ENCODE measurements at places on chromosomes 6 and 20.

DNA sequence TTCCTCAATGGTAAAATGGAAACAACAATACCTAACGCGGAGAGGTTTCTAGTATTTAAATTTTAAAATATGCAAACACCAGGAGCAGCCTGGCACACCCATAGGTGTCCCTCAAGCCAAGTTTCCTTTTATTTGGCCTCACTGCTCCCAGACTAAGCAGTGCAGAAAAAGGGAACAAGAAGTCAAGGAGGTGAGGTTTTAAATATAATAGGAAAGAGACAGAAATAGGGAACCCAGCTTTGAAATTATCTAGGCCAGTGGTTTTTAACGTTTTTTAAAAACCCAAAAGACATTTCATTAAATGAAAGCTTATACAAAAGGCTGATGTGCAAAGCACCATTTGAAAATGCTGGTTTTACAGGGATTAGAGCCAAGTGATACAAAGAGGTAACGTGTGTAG, 109.6 kb downstream of the SLC22A3 start:
- no peak for DNase-seq

DNA sequence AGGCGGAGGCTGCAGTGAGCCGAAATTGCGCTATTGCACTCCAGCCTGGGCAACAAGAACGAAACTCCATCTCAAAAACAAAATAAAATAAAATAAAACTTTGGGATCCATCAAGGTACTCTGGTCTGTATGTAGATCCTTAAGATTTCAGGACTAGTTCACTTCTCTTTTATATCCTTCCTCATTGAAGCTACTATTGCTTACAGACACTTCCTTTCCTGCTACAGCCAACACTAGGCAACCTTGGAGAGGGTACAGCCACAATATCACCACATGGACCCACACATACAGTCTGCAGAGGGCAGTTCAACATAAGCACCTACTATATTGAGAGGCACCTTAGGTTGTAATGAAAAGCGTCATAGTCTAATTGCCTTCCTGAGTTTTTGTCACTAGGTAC, 113.3 kb downstream of the ATXN1 start:
- no peak for DNase-seq

DNA sequence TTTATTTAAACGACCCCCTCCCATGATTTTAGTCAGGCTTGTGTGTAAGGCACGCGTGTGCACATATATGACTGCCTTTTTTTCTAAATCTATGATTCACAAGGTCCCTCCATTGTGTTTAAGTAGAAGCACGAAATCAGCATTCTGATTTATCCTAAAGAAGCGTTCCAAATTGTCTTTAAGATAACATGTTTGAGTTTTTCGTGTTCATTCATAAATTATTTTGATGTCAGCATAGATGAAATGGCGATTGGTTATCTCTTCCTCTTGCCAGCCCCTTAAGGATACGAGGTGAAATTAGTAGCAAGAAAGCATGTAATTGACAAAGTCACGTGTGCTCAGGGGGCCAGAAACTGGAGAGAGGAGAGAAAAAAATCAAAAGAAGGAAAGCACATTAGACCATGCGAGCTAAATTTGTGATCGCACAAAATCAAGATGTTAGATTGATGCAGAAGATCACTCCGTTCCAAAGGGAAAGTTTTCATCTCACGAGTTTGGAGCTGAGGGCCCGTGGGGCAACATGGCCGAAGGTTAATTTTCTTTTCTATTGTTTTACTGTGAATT, at the start of gene LIN28B:
LIN28B (plus strand) TSS at position 377 of the 564 bp plus-strand sequence; CDS start at position 521, 144 bp downstream.
- DNase-seq = no peak

DNA sequence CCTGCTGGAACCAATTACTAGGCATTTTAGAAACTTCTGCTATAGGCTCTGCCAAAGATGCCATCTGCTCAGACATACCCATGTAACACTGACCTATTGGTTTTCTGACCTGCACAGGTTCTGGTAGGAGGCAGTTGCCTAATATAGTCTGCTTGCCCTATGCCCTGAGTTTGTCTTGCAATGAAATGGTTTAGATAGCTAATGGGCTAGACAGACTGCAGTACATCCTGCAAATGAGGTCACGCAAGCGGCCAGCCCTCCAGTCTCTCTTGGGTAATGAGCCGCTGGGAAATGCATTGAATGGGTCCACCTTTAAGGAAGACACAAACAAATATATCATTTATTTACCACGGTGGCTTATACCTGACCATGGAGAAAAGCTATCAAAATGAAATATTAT, 90.6 kb upstream of the B3GAT2 start:
- no peak for DNase-seq

GRCh38 chr20:58891718-58892140, 39.2 kb downstream of the GNAS start:
- DNase-seq = no peak

DNA sequence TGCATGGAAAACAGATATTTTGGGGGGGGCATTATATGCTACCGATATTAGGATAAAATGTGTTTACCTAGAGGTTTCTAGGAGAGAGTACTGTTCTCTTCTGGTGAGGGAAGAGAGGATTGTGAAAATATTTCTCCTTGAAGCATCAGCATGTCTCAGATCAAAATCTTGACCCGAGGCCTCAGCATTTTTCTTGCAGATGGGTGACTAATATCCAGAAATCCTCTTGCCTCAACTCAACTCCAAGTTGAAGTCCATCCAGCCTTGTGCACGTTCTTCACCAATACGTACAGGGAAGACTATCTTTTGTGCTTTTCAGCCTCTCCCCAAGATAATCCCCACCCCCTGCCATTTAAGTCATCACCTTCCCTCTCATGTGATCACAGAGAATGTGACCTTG, 59.5 kb downstream of the PRND start:
- no peak for DNase-seq

GRCh38 chr20:33604084-33604990, 57.8 kb upstream of the C20orf144 start:
- no peak for DNase-seq

DNA sequence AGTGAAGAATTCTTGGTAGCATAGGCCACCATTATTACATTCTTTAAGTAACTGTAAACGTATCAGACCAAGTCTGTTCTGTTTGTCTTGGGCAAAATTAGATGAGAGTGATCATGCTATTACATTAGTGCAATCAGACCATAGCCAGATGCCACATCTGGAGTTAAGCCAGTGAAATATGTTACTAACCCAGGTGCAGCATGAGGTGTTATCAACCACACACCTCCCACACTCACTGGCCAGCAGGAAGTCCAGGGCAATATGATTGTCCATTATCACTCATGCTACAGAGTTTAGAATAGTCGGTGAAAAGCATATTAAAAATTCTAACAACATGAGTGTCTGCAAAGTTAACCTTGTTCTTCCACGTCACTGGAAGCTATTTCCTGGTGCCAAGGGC, 174.7 kb upstream of the PROKR2 start:
- DNase-seq = no peak

DNA sequence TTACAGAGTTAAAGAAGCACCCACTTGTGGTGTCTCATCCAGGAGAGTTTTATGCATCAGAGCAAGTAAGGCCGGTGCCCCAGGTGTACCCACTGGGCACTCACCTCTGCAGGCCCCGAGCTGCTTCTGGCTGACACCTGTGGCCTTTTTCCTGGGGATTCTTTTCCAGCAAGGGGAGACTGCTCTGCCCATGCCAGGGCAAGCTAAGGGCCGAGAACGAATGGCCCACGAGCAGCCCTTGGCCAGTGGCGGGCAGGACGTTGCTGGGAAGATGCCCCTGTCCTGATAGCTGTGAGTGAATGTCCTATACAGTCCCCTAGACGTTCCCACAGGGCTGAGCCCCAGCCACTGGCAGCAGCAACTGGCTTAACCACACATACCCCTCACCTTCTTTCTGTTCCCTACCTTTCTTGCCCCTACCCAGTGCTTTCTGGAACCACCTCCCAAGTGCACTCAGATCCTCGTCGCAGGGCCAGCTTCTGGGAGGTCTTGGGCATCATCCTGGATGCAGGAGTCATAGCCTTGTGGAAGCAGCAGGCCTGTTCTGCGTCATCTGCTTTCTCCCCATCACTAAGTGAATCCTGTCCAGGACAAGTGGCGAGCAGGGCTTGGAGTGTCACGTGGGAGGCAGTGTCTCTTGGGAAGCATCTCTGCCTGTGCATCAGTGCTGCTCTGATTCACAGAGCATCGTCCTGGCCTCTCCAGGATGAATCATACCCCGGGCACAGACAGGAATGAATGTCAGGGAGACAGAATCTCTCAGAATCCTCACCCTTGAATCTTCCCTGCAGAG, 32.5 kb downstream of the SYNDIG1 start:
- DNase-seq = no peak

DNA sequence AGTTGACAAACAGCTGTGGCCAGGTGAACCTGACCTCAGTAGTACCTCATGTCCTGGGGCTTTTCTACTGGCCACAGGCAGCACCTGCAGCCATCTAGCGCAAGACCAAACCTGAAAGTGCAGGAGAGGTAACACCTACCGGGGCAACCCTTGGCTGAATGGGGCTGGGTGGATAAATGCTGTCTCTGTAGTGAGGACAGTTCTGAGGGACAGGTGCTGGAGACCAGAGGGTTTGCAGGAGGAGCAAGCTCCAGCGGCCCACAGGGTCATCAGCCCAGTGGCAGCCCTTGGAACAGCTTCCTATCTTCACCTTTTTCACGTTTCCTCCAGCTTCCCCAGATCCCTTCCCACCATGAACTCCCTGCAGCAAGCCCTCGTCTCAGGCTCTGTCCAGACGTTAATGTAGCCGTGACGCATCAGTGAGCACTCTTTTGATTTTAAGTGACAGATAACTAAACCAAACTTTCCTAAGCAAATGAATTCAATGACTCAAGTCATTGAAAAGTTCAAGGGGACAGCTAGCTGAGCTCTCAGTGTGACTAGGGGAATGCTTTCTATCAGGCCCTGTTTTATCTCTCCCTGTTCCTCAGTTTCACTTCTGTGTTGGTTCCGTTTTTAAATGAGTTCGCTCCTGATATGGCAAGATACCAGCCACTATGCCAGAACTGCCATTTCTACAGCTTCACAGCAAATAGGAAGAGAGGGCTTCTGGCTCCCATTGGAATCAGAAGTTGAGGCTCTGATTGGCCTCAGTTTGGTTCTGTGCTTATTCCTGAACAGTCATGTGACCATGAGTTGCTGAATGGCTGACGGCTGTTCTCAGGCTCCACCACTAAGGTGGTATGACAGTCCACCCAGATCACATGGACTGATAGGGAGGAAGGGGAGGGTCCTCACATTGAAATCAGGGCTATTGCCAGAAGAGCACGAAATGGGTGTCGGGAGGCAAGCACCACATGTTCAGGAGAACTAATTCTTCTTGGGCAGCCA, 12.1 kb upstream of the PFDN4 start:
- DNase-seq = no peak

DNA sequence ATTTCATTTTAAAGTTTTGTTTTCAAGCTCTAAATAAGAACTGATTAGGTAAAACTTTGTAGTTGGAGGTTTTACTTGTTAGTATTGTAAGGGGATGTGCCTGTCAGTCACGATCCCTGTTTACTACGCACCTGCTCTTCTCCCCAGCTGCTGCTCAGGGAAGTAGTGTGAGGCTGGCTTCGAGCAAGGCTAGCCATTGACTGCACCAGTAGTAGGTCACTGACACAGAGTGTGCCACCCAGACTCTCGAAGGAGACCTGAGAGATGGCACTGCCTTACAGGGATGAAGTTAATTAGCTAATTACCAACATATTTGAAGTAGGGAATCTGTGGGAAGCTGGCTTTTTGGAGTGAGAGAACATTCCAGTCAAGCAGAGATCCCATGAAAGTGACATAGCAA, 89.2 kb downstream of the DNAH8 start:
- no peak for DNase-seq
